ENCODE measurements at places on chromosomes 5 and 9. TPM values are rescaled to one million over a fixed set of nuclear protein-coding genes. Genes with fewer than 3 reads are reported as not detected.

PHF2 gene
- 13.9 TPM for total RNA-seq

INSYN2B gene
- not detected for total RNA-seq

C5orf47 gene
- not detected for total RNA-seq

ITK gene
- total RNA-seq: not detected

NMUR2 gene
- 178 TPM for total RNA-seq

RAD17 gene
- total RNA-seq: 17.7 TPM

IFNA13 gene
- total RNA-seq: not detected

MSMP gene
- not detected for total RNA-seq

DNA sequence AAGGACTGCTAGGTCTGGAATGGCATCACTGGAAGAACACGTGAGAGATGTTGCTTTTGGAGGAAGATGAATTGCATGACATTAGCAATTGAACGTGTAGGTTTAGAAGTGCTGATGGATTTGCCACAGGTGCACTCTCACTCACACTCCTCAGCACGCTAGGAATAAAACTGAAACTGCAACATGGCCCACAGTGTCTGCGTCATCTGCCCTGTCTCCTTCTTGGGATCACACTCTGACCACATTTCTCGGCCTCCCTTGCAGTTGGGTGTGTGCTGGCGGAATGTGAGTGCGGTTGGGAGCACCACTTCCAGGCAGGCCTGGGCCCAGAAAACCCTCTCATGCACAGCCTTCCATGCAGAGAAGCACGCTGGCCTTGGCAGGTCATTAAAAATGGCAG, 152.8 kb upstream of the LHFPL2 start:
- H3K36me3 ChIP-seq: no peaks in the 10 kb centered on the region
- no peak overlapping the region for H3K4me3 ChIP-seq
- no peak for DNase-seq
- peaks cover 11% of the 10 kb centered on the region for H3K4me1 ChIP-seq

GRCh38 chr5:37207802-37208201, 41.4 kb downstream of the CPLANE1 start:
- H3K36me3 ChIP-seq: no peaks in the 10 kb centered on the region
- H3K27me3 ChIP-seq: no peaks in the 10 kb centered on the region
- H3K4me3 ChIP-seq: no peak overlapping the region
- H3K4me1 ChIP-seq: no peaks in the 10 kb centered on the region

- no peaks in the 10 kb centered on the region for H3K27me3 ChIP-seq
- H3K4me1 ChIP-seq: peaks cover 9% of the 10 kb centered on the region
- no peaks in the 10 kb centered on the region for H3K36me3 ChIP-seq
- no peak for DNase-seq
These were observed 351.4 kb upstream of the FTMT start for GRCh38 chr5:121500310-121500709.

- no peak for DNase-seq
- no peaks in the 10 kb centered on the region for H3K36me3 ChIP-seq
- no peak overlapping the region for H3K27ac ChIP-seq
- no peaks in the 10 kb centered on the region for H3K4me1 ChIP-seq
- H3K27me3 ChIP-seq: no peaks in the 10 kb centered on the region
These were observed 579.3 kb upstream of the RGMB start for GRCh38 chr5:98193921-98194760.

GRCh38 chr9:100700689-100701318, 122.9 kb downstream of the CAVIN4 start:
- no peak overlapping the region for H3K4me3 ChIP-seq
- no peaks in the 10 kb centered on the region for H3K27me3 ChIP-seq
- no peak overlapping the region for H3K27ac ChIP-seq

- no peak for DNase-seq
- no peak overlapping the region for H3K4me3 ChIP-seq
- peaks cover 6% of the 10 kb centered on the region for H3K36me3 ChIP-seq
- peaks cover 26% of the 10 kb centered on the region for H3K4me1 ChIP-seq
- no peaks in the 10 kb centered on the region for H3K27me3 ChIP-seq
- no peak overlapping the region for H3K27ac ChIP-seq
These were observed 89.8 kb downstream of the PIK3R1 start for GRCh38 chr5:68305223-68305870.

DNA sequence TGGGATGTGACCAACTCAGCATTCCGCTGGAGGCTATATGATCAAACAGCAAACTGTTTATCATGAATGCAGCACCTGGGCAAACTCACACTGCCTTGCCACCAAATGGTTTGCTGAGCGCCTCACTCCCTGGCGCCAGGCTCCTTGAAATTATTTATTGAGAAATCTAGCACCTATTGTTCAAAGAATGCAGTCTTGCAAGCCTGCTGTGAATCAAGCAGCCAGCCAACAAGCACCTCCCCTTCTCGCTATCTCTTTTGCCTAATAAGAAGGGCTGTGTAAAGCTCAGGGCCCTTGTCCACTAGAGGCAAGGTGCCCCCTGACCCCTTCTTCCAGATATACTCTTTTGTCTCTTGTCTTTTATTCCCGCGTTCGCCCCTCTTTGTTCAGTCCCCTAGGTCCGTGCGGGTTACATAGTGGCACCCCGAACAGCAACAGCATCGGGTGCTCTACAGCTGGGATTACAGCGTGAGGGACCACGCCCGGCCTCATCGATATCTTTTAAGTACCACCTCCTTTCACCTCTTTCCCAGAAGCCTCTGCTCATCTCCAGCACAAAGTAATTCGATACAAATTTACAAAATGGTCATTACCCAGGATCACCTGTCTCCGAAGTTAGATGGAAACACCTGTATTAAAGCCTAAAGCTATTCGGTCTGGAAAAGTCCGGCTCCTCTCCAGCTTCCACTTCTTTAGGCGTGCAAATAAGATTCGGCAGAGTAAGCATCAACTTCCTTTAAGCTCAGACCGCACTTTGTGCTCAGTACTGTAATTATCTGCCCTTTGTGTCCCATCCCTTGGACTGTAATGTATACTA, 896 bp downstream of the RIGI start:
- H3K4me1 ChIP-seq: peaks cover 23% of the 10 kb centered on the region
- peak overlapping the region; percentile 84 for H3K4me3 ChIP-seq
- no peaks in the 10 kb centered on the region for H3K27me3 ChIP-seq

DNA sequence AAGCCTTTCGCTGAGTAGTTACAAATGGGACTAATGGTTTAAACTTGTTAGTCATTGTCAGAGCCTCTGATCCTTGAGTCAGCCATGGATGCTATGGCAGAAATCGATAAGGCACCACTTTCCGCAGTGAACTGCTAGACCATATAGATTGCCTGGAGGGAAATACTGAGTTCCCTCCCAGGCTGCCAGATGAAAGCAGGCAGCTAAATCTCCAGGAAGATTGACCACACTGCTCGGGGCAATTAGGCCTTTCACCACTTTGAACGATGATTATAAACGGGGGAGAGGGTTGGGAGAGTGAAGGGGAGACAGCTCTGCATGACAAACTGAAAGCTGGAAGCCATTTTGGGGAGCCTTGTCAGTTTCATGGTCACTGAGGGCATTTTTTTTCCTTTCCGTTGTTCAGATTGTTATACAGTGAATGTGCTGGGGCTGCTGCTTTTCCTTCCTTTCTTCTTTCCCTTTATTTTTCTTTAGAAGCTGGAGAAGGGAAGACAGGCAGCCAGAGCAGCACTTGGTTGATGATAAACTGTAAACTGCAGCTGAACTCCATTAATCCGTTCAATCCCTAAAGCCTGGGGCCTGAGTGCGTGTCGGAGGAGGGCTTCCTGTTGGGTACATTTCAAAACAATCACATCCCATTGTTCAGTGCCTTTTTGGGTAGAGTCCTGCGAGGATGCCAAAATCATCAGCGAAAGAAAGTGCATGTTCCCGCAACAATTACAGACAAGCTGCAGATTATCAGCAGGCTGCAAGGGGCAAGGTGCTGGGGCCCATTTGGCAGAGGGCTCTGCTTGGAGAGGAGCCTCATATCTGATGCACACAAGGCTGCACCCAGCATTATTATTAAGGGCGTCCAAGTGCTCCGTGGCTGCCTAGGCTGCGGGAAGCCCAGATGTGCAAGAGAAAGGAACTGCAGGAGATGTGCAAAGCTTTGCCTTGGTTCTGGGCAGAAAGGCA, 308.4 kb downstream of the PSAT1 start:
- H3K27ac ChIP-seq: no peak overlapping the region
- H3K4me1 ChIP-seq: no peaks in the 10 kb centered on the region
- no peak overlapping the region for H3K4me3 ChIP-seq
- no peak for DNase-seq

- H3K36me3 ChIP-seq: no peaks in the 10 kb centered on the region
- no peaks in the 10 kb centered on the region for H3K4me1 ChIP-seq
- DNase-seq: no peak
- H3K27me3 ChIP-seq: no peaks in the 10 kb centered on the region
- no peak overlapping the region for H3K27ac ChIP-seq
These were observed 56.8 kb downstream of the KCTD16 start for GRCh38 chr5:144227363-144227999.

DNA sequence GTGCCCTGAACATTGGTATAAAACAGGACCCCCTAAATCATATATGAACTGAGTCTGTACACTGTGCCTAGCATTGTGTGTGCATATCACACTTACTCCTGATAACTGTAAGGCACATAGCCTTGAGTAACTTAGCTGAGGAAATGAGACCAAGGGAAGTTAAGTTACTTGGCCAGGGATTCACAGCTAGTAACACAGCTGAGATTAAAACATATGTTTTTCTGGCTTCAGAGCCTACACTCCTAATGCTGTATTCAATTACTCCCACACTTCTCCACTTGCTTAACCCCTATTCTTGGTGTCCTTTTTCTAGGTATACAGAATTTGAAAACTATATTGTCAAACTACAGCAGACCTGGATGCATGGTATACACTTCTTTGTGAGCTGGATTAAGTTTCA, 12.8 kb downstream of the GHR start:
- no peak for DNase-seq
- no peaks in the 10 kb centered on the region for H3K4me1 ChIP-seq
- H3K4me3 ChIP-seq: no peak overlapping the region
- H3K27ac ChIP-seq: no peak overlapping the region
- no peaks in the 10 kb centered on the region for H3K36me3 ChIP-seq

DNA sequence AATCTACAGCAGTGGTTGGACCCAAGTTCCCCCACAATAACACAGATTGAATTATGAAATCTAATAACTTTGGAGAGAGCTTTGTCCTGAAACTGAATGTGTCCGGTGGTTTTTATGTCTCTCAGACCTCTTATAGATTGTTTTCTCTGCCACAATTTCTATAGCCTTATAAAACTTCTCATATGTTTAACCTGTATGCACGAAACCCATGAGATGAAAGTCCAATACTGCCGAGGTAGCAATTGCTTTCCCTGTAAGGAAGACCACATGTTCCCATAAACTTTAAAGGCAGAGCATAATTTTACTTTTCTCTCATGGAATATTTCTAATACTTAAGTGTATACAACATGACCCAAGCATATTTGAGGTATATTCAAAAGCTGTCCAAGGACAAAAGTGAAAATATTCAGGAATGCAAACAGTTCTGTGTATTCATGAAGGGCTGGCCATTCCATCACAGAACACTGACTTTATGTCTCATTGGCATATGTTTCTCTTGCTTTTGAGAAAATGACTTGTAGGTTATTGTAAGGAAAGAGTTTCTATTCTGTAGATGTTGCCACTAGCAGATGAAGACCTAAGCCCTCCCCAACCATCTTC, 94.4 kb upstream of the TLE4 start:
- no peak overlapping the region for H3K27ac ChIP-seq
- H3K36me3 ChIP-seq: no peaks in the 10 kb centered on the region
- no peak for DNase-seq
- H3K27me3 ChIP-seq: no peaks in the 10 kb centered on the region

DNA sequence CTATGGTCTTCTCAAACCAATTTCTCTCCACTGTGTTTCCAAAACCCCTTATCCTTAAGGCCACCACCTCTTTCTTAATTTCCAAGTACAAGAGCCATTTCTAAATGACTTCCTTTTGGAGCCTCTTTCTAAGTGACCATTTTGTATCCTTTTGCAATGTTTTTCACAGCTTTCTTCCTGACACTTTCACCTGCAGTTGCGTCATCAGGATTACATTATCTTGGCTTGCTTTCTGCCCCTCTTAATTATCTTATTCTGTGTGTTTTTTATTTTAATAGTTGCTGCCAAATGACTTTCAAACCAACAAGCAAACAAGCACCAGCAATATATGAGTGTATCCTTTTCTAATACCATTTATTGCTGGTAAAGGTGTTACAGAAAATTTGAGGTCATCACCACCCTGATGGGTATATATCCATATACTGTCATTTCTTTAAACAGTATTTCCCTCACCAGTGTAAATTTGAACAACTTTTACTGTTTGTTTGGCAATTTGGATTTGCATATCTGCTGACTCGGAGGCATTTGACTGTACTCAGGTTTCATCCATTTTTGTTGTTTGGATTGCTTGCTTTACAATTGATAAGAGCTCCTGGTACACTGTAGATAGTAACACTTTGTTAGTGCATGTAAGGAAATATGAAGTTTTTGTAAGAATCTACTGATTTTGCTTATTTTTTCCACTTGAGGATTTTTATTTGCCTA, 5.4 kb upstream of the ANXA1 start:
- H3K4me1 ChIP-seq: peaks cover 55% of the 10 kb centered on the region
- H3K4me3 ChIP-seq: no peak overlapping the region
- DNase-seq: no peak
- peak overlapping the region; percentile 68 for H3K27ac ChIP-seq

DNA sequence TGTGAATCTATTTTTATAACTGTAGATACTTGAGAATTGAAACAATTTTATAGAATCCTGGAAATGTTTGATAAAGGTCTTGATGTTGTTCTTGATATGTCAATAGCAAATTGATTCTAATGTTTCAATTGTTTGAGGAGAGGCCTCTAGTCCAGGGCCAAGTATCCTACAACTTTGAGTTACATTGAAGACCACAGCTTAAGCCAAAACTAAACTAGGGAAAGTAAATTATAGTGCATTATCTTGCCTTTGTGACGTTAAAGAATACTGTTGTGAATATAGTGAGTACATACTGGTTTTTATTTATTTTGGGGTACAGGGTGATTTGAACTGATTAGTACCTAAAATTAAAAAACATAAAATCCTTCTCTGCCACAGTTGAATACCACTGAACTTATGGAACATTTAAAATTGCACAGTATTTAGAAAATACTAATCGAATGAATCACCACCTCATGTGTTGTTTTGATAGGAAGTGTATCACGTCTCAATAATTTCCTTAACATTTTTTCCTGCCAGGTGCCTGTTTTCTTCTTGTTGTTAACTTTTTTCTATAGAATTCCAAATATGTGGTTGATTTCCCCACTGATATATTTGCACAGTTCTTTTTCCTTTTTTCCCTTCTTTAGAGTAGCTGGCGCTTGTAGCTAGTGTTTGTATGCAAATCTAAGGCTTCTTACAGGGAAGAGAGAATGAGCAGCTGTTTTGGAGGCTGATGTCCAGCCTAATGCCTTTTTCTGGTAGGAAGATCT, 12.5 kb downstream of the ARHGEF28 start:
- H3K27me3 ChIP-seq: no peaks in the 10 kb centered on the region
- H3K27ac ChIP-seq: peak overlapping the region; percentile 85
- peaks cover 16% of the 10 kb centered on the region for H3K36me3 ChIP-seq
